ENCODE measurements at places on chromosomes 7 and 10.

DNA sequence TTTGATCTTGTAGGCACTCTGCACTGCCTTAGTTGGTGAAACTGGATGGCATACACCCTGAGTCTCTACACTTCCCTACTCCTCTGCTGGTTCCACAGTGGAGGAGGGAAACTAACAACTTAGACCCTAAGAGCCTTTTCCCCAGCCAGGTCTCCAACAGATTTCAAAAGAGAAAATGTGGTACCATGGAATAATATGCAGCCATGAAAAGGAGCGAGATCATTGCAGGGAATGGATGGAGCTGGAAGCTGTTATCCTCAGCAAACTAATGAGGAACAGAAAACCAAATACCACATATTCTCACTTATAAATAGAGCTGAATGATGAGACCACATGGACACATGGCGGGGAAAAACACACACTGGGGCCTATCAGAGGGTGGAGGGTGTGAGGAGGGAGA is 36.3 kb upstream of the CCDC3 start:
- DNase-seq = no peak

GRCh38 chr10:130018265-130018664 is 54.2 kb upstream of the EBF3 start:
- DNase-seq = no peak

DNA sequence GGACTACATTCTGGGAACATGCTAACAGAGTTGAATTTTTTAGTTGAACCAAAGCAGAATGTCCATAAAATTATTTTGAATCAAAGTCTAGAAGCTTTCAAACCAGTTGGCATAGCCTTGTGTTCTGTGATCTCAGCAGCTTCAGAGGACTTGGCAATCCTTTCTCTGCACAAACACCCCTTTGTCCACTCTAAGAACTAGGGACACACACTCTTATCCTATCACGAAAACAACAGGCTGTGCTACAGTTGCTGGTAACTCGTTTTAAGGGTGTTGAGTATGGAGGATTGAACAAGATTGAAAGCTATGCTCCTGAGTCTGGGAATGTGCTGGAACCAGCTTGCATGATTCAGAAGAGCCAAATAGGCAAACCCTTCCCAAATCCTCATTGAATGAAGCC is 76.4 kb upstream of the PRSS58 start:
- no peak for DNase-seq

- DNase-seq = no peak
Measured at GRCh38 chr7:150866932-150867564, 14.7 kb downstream of the AOC1 start.

GRCh38 chr10:99370993-99371392 is 41.8 kb downstream of the CNNM1 start:
- no peak for DNase-seq
